ENCODE measurements at places on chromosomes 7 and 10.

DNA sequence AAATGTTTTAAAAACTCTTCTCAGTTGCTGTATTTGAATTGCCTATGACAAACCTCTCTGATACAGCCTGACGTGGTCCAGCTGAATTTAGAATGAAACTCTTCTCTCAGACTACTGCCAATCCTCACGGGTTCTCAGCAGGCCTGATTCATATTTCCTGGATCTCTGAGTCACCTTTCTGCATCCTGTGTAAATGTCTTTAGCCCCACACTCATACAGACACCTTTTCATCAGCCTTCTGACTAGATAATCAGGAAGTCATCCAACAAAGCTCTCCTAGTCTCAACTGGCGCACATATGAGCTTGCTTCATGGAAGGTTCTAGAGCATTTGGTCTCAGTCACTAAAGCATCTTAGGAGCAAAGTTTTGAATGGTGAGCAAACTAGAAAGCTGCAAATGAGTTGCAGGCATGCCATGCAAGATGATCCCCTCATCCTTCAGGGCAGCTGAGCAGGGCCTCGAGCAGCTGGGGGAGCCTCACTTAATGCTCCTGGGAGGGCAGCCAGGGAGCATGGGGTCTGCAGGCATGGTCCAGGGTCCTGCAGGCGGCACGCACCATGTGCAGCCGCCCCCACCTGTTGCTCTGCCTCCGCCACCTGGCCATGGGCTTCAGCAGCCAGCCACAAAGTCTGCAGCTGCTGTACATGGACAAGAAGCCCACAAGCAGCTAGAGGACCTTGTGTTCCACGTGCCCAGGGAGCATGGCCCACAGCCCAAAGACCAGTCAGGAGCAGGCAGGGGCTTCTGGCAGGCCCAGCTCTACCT is 182.8 kb downstream of the ARHGAP12 start:
- peak; percentile 50 for DNase-seq

DNA sequence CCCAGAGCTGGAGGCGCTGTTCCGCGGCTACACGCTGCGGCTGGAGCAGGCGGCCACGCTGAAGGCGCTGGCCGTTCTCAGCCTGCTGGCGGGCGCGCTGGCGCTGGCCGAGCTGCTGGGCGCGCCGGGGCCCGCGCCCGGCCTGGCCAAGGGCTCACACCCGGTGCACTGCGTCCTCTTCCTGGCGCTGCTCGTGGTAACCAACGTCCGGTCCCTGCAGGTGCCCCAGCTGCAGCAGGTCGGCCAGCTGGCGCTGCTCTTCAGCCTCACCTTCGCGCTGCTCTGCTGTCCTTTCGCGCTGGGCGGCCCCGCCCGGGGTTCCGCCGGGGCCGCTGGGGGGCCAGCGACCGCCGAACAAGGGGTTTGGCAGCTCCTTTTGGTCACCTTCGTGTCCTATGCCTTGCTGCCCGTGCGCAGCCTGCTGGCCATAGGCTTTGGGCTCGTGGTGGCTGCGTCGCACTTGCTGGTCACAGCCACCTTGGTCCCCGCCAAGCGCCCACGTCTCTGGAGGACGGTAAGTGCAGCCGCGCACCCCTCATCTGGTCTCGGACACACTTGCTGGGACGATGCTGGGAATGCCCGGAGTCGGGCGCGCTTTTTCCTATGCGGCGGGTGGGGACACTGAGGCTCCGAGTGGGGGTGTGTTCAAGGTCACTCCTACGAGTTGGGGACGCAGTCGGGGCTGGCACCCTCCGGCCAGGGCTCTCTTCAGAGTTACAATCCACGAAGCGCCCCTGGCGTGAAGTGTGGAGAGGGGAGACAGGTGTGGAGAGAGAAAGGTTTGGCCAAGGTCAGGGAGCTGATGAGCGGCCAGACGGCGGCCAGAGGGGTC is 717 bp downstream of the ADCY1 start:
- peak; percentile 50 for DNase-seq

- no peak for DNase-seq
These were observed 482 bp upstream of the ACTR3C start for GRCh38 chr7:150323682-150324372.

DNA sequence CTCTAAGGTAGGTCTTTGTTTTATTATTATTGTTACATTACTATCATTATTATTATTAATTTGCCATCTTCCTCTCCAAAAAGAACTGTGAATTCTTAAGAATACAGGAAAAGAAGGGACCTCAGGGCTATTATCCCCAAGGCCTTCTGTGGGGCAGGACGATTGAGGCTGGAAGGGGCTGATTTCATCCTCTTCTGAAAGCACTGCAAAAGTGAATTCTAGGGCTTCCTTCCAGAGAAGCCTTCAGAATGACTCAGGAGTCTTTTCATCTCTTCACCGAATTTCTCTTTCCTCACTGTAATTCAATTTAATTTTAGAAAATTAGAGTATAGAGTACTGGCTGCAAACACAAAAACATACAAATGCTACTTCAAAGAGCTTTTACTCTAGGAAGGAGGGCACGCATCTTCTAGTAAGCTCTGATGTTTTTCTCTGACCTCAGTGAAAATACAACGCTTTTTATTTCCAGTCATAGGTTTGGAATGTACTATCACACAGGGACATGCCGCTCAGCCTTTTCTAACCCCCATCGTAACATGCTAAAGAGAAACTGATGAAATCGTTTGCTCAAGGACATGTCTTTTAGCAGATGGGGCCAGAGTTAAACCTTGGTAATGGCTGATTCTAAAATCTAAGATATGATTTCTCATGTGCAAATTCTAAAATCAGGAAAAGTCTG is 280.2 kb upstream of the PITRM1 start:
- no peak for DNase-seq

GRCh38 chr7:27842094-27842692 is 102.2 kb downstream of the TAX1BP1 start:
- DNase-seq: no peak

DNA sequence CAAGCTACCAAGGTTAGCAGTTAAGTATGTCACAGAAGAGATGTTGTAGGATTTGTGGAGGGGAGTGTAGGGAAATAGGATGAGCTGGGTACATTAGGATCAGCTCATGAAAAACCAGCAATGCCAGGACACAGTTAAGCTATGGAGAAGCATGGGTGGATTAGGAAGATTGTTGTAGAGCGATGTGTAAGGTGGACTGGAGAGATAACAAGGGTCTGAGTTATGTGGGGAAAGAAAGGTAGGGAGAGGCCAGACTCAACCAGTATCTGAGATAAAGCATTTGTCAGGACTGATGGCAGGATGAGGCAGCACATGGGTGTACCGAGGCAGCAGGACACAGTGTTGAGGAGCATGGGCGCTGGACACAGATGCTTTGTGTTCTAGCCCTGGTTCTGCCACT is 85.4 kb upstream of the PRR15 start:
- no peak for DNase-seq

DNA sequence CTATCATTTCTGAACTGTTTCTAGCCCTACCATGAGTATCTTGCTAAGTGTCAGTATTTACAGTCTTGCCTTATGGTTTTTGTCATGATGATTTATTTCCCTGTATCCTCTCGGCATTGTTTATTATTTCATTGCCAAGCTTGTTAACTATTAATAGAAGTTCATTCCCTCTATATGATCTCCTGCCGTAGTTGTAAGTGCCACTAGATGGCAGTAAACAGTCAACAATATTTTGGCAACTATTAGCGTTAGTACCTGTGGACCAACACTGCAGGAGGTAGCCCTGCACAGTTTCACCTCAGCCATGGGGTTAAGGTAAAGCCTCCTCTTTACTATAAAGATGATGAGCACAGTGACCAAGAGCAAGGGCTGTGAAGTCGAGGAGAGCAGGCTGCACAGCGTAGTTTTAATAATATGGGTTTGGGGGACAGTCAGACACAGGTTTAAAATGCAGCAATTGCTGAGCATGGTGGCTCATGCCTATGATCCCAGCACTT is 26.1 kb upstream of the CCNJ start:
- peak; percentile 69 for DNase-seq

DNA sequence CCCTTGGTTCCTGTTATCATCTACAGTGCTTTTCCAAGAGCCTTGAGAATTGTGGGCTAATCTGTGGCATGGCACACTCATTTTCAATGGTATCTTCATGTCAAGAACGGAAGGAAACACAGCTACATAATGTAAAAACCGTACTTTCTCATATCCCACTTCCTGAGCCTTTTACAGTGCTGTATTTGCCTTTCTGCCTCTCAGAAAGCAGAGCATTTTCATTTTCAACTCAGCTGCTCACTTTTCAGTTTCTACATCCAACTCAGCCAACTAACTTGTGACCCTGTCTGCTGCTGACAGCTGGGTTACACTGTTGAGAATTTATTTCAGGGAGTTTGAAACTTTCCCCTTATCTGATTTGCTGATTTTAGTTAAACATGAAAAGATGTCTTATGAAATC is 875.8 kb upstream of the KCND2 start:
- no peak for DNase-seq

- DNase-seq: no peak
These were observed 130.0 kb upstream of the EEPD1 start for GRCh38 chr7:36023033-36023560.

- no peak for DNase-seq
These were observed 12.7 kb upstream of the DNMBP start for GRCh38 chr10:100022403-100022802.

- no peak for DNase-seq
These were observed 82.7 kb downstream of the CPXM2 start for GRCh38 chr10:123808906-123809305.

Measured in A549 (cell line).